Activated CD4-positive, alpha-beta T cell treated with anti-CD3 and anti-CD28 coated beads for 24 hours (primary cell): ENCODE measurements at places on chromosomes 16 and 17.

- DNase-seq = no peak
Observed at GRCh38 chr16:2698103-2698870, 16.0 kb downstream of the KCTD5 start.

GRCh38 chr17:7843536-7844291 is 9.7 kb downstream of the KDM6B start:
- DNase-seq = peak; percentile 77

DNA sequence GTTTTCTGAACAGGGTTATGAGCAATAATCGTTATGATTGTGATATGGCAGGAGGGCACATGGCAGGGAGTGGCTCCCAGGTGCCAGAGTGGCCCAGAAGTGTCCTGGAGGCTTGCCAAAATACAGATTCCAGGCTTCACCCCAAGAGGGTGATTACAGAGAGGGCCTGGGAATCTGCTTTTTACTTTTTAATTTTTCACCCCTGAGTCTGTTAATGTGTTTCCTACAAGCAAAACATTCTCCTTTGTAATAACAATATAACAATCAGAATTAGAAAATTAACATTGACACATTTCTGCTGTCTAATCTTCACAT is 212.4 kb downstream of the SNX29 start:
- no peak for DNase-seq

GRCh38 chr17:14204084-14204483 is 32.6 kb downstream of the CDRT15 start:
- DNase-seq = no peak

GRCh38 chr16:84836234-84836647 is 16.5 kb downstream of the CRISPLD2 start:
- no peak for DNase-seq

GRCh38 chr17:6894206-6894528 is 62.6 kb upstream of the TEKT1 start:
- DNase-seq = no peak

DNA sequence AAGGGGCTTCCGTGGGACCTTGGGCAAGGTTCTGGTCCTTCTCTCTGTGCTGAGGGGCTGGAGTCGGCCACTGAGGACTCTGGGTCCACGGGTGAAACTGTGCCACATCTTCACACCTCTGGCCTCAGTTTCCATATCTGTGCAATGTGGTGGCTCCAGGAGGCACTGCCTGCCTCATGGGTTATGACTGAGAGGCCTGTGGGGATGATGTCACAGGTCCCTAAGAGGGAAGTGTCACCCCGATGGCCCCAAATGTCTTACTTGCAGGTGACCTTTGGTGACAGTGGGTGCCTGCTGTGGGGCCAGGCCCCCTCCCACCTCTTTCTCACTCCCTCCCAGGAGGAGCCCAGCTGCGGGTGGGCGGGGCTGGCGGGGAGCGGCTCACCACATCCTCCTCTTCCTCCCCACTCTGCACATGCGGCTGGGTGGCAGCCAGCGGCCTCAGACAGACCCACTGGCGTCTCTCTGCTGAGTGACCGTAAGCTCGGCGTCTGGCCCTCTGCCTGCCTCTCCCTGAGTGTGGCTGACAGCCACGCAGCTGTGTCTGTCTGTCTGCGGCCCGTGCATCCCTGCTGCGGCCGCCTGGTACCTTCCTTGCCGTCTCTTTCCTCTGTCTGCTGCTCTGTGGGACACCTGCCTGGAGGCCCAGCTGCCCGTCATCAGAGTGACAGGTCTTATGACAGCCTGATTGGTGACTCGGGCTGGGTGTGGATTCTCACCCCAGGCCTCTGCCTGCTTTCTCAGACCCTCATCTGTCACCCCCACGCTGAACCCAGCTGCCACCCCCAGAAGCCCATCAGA is at the start of gene IL21R:
Gene IL21R, plus strand, starts transcription at position 407 of the 801 bp plus-strand sequence. CDS start 27,898 bp downstream, outside the sequence.
- peak; percentile 75 for DNase-seq

GRCh38 chr16:65889533-65889966 is 476.9 kb upstream of the CDH5 start:
- no peak for DNase-seq

DNA sequence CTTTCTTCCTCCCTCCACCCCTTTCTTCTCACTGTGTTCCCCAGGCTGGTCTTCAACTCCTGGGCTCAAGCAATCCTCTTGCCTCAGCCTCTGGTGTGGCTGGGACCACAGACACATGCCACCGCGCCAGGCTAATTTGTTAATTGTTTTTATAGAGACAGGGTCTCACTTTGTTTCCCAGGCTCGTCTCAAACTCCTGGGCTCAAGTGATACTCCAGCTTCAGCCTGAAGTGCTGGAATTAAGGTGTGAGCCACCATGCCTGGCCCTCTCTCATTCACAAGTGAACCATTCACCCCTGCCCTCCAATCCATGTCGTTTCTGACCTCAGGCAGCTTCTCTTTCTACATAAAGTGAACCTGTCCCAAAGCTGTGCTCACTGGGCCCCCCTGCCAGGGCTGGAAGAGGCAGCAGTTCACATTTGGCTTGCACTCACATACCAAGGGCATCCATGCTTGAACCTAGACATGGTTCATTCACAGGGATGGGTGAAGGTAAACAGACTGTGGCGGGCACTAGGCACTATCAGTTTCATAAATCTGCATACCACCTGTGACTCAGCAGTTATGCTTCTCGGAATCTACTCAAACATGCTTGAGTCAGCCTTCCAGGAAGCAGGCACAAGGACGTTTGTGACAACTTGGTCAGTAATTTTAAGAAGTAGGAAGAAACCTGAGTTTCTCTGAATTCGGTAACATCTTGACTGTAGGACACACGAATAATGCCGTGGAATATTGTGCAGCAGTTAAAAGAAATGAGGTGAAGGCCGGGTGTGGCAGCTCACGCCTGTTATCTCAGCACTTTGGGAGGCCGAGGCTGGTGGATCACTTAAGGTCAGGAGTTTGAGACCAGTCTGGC is 6.0 kb upstream of the RNF213 start:
- peak; percentile 63 for DNase-seq

DNA sequence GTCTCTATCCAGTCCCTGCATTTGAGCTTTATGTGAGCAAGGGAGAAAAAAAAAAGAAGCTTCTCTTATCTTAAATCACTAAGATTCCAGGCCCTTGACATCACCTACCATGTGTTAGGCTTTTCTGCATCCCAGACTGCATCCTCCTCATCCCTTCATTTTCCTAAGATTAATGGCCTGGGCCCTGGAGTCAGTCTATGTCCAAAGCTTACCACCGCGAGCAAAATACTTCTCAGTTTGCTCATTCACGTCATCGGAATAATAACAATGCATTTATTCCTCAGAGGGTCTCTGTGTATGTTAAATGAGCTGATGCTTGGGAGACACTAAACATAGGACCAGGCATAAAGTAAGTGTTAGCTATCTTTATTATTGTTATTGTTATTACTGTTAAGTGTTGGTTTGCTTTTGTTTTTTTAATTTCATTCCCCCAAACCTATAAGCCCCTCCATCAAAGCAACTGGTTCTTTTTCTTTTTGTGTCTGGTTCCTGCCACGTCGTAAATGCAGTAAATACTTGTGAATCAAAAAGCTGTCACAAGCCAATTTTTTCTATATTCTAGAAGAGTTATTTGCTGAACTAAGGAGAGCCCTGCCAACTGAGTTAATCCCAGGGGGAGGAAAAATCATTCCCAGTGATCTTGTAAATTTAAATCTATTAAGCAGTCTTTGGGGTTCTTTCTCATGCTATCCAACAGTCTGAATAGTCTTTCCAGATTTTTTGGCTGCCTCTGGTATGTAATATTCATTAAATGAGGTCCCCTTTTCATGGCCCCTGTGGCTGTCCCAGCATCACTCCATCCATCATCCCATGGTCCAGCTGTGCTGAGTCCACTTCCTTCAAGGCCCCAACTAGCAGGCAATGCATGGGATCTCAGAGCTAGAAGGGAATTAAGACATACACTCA is 46.5 kb downstream of the VAT1L start:
- DNase-seq = no peak

GRCh38 chr17:39634384-39634871 is 2.5 kb upstream of the STARD3 start:
- DNase-seq = no peak

DNA sequence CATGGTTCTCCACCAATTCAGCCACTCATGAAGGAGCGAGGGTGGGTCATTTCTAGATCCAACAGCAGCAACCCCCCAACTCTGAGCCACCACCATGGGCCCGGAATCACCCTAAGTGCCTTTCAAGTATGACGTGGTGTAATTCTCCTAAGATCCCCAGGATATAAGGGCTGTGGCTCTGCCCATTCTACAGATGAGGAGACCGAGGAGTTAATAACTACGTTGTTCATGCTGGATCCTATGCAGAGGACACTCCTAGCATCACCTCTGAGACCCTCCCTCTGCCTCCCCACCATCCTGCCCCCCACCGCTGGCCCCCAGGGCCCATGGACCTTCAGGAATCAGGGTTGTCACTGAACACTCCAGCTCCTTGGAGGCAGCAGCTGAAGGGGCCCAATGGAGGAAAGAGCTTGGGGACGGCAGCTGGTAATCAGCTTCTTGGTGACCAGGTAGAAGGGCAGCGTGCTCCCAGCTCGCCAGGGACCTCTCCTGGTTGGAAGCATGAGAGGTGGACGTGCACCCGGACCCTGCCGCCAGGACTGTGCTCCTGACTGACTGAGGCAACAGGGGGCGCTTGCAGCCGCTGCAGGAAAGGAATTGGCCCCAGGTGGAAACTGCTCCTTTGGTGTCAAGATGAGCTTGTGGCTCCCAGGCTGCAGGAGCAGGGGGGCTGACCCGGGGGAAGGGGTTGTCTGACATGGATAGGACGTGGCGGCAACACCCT is 28.2 kb upstream of the CACNG1 start:
- no peak for DNase-seq

DNA sequence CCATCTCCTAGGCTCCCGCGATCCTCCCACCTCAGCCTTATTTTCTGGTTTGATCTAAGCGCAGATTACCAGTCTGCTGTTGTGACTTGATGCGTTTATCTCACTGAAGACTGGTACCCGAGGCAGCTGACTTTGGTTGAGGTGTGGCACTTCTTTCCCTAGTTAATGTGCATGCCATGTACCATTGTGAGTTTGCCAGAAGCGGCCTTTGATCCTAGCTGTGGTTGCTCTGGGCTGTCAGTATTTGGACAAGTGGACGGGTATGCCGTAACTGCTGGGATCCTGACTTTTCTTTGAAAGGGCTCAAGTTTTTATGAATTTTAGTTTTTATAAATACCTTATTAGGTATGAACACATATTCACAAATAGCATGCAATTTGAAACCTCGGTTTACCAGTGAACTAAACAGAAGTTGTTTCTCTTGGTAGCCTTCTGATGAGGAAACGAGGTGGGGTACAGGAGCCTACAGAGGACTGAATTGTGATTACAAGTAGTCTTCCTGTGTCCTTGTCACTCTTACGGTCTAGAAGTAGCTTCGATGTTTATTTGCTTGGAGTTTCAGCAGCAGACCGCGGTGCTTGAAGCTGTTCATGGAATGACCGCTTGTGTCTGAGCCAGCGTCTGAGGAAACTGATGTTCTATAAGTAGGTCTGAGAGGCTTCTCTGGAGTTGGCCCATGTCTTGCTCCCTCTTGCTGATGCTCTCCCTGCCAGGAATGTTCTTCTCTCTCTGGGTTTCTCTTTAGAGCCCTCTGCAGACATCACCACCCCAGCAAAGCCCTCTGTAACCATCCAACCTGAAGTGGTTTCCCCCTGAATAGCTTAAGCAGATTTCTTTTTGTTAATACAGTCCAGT is 40.0 kb downstream of the SEC14L1 start:
- DNase-seq = no peak

DNA sequence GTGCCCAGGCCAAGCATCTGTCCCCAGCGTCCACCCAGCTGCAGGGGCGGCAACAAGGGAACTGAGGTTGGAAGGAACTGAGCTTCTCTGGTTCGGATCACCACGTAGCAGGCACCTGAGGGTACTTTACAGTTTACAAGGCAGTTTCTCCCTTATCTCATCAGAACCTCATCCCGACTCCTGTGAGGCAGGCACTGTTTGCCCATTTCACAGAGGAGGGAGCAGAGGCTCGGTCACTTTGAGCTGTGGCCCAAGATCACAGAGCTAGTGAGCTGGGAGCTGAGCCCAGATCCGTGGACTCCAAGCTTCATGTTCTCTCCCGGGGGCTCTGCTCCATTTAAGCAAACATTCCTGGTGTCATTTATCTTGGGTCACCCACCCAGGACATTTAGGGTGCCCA is 15.1 kb downstream of the UBALD1 start:
- no peak for DNase-seq

DNA sequence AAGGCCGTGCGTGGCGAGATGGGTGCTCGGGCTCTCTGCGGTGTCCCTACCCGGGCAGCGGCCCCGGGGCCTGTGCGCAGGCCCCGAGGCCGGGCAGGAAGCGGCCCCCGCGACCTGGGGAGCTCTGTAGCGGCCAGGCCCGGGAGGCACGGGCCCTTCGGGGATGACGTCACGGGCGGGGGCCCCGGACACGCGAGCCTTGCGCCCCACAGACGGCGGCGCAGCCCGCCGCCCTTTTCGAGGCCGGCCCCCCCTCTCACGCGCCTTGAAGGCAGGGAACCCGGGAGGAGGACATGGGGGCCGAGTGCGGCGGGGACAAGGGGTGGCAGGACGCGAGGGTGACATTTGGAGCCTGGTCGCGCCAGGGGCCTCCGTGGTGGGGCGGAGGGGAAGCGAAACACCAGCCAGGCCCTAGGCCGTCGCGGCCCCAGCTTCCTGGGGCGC is 1.1 kb downstream of the RAI1 start:
- peak; percentile 40 for DNase-seq

- DNase-seq = no peak
Observed at GRCh38 chr16:65769776-65770438, 596.6 kb upstream of the CDH5 start.

DNA sequence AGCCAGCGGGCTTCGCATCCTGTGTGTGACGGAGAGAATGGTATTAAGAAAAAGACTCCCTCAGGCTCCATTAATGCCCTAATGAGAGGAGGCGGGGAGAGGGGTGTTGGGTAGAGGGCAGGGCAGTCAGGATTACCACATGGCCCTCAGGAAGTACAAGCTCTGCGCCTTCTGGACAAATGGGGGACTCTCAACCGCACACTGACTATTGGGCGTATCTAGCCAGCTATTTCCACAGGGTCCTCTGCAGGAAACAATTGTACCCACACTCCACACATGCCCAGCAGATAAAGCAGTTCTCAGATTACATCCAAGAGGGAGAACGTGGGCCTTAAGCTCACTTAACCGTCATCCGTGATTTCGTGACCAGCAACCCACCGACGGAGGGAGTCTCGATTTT is 14.7 kb downstream of the NXN start:
- DNase-seq = no peak

GRCh38 chr16:84520725-84521496 is 16.5 kb upstream of the MEAK7 start:
- DNase-seq = no peak

GRCh38 chr16:57186872-57187854 is 1.0 kb downstream of the RSPRY1 start:
- DNase-seq = no peak

DNA sequence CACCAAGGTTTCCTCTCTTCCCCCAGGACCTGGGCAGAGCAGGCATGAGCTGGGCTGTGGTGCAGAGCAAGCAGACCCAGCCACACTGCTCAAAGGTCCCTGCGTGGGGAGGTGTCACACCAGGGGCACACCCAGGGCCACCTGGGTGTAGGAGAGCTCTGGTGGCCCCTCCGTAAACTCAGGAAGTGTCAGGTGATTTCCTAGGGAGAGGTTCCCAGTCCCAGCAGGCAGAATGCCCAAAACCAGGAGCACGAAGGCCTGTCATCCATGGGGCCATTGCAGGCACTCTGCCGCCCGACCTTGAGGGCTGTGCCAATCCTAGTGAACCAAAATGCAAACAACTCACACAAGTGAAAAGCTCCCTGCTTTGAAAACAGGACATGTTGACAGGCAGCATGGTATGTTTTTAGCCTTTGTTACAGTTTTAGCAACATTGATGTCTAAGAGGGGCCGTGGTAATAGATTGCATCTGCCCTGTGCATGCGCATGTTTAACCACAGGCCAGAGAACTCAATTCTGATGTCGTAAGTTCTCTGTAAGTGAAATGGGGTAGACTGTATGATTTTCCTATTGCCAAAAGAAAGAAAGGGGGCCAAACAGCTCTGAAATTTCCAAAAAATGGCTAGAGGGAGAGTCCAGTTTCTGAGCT is 21.3 kb downstream of the CIBAR2 start:
- DNase-seq = no peak
